ENCODE measurements at places on chromosomes 6 and 20.

DNA sequence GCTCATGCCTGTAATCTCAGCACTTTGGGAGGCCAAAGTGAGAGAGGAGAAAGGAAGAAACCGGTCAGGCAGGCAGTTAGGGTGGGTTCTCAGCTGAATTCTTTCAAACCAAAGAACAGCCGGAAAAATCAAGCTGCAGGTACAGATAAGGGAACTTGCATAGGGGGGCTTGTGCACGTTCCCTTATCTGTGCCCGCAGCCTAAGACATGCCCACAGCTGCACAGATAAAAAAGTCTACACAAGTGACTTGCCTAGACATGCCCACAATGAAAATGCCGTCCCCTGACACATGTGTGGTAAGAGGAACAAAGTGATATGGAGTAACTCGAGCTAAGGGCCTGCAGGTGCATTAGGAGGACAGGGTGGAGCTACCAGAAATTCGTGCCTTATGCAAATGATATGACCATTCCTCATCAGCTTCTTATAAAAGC is 175.8 kb upstream of the SALL4 start:
- DNase-seq: no peak

GRCh38 chr20:23366384-23366783 is 4.4 kb downstream of the GZF1 start:
- DNase-seq: no peak

DNA sequence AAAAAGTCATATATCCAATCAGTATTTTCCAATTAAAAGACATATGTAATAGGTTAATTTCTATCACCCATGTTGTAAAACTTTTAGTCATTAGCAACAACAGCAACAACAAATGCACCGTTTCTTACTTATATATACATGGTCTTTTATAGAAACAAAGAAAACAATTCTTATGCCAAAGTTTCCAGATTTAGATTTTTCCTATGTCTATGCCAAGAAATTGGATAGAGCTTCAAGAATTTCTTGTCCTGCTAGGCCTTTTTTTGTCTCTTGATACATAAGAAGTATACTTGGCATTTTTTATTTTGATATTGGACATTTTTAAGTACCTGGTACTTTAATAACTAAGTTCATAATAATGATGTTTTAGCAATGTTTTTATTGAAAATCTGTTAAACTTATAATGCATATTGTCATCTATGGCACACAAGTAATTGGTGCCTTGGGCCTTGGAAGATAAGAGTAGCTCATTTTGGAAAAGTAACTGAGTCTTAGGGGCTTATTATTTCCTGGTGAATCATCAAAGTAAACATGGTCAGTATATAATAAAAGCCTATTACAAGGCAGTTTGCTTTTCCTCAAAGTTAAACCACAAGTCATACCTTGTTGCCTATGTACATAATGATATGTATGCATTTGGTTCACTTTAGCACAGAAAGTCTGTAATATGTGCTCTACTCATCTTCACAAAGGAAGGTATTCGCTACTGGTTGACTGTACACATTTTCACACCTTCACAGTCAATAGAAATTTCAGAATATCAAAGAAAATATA is 10.1 kb upstream of the FRK start:
- DNase-seq: no peak

GRCh38 chr20:23316626-23317025 is 34.0 kb upstream of the NXT1 start:
- no peak for DNase-seq

DNA sequence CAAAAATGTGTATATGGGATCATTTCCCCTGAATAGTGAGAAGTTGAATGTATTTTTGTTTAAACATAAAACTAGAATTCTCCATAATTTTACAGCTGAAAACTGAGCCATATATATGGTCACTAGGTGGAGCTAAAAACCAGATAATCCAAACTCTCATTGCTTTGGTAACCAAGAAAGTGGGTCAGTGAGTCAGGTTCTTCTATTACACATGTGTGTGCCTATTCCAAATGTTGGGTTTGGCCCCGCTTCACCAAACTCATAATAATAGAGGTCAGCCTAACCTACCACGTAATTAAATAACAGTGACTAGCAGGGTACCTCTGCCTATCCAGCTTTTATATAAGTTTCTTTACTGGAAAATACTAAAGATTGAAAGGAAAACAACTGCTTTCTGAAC is 19.3 kb upstream of the RNGTT start:
- no peak for DNase-seq

DNA sequence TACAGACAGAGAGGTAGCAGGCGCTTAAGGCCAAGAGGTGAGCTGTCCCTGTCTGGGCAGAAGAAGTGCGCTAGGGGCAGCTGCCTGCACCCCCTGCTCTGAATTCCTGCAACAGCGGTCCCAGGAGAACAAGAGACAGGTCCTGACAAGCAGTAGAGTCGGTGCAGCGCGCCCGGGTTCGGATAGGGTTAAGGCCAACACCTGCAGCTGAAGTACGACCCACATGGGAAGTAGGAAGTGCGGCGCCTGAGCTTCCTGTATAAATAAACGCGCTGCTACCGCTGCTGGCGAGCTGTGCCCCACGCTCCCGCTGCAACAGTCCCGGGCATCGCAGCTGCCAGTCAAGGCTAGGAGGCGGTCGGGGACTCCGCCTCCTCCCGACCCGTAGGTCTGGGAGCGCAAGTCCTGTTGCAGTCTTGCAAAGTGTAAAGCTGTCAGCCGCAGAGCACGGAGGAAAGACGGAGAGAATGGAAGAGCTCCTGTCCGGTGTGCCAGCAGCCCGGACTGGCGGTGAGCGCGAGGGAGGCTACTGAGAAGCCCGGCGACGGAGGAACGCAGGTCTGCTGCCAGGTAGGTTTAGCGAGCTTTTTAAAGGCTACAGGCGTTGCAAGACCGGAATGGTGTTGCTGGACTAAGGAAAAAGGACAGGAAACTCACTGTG is at the start of gene RNF144B:
RNF144B (plus strand) TSS at position 290 of the 661 bp plus-strand sequence. CDS start 12,185 bp downstream, outside the sequence.
- DNase-seq: peak; percentile 49

DNA sequence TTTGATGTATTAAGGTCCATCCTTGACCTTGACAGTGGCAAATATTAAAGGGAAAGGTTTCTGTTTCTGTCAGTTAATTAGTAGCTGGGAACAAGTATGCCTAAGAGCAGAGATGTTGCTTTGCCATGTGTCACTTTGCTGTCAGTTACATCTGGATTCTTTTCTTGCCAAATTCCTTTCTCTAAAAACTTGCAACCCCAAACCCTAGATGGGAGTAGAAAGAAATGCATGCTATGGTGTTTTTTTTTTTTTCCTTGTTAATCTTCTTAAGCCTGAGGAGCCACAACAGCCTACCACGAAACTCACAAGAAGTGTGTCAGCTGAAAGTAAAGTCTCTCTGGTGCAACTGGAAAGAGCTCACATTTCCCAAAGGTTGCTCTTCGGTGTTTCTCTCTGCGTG is 18.0 kb upstream of the CLDN20 start:
- DNase-seq: no peak

GRCh38 chr20:1875762-1876161 is 19.4 kb upstream of the SIRPA start:
- no peak for DNase-seq

DNA sequence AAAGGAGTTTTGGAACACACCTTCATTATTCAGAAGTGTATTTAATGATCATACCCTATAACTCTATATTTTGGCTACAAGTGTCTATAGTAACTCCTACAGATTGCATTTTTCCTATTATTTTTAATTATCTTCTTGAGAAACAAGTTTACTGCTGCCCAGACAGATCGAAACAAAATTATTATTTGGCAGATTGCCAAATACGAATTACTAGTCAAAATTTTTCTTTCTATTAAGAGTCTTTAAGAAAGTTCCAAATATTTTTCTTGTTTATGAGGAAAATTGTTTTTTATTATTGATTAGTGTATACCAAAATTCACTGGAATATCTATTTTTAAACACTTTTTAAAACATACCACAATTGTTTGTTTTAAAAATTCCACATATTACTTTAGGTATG is 821.9 kb upstream of the SLC35B3 start:
- DNase-seq: no peak

DNA sequence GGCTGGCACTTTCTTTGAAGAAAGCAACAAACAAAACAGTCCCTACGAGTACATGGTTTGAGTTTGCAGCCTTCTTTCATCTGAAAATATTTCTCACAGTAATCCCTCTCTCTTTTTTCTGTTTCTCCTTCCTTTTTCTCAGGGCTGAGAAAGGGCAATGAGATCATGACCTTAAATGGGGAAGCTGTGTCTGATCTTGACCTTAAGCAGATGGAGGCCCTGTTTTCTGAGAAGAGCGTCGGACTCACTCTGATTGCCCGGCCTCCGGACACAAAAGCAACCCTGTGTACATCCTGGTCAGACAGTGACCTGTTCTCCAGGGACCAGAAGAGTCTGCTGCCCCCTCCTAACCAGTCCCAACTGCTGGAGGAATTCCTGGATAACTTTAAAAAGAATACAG is 80.7 kb upstream of the CLDN20 start:
- DNase-seq: peak; percentile 22

DNA sequence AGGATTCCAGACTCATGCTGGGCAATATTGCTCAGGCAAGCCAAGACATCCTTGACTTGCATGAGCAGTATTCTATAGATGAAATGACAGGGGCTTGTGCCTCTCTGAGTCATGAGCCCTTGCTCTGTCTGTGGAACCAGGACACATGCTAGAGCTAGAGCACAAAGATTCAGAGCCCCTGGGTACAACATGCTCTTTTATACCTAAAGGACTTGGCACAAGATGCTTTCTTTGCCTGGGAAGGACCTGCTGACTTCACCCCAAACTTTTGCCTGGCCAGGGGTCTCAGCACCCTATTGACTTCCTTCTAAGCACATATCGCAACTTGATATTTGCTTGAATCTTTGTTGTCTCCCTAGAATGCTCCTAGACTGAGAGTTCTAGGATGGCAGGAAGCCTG is 27.4 kb downstream of the TGM6 start:
- no peak for DNase-seq

- peak; percentile 71 for DNase-seq
Measured at GRCh38 chr6:81752921-81753710, 635 bp upstream of the TENT5A start.

GRCh38 chr6:135938576-135939207 is 87.2 kb downstream of the PDE7B start:
- no peak for DNase-seq

GRCh38 chr6:113979937-113980336 is 9.0 kb upstream of the HDAC2 start:
- DNase-seq: no peak

DNA sequence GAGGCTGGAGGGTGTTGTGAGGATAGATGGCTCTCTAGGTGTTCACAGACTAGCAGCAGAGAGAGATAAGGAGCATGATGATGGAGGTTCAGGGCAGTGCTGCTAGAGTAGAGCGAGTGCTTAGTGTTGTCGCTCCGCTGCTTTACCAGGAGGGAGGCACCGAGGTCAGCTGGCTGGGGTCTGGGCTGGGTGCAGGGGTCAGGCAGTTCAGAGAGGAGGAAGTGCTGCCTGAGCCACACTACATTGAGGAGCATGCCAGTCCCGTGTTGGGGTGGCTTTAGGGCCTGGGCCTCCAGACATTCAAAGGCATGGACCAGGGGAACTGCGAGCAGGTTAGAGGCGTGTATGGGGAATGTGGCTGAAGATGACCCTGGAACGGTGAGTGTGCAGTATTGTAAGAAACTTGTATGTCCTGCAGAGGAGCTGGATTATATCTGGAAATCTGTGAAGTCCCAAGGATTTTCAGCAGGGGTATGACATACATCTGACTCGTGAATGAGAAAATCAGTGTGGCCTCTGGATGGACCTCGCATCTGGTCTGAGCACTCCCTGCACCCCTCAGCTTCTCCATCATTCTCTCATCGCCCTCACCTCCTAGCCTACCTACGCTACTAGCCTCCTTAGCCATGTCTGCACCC is 66.9 kb downstream of the IGF2R start:
- DNase-seq: no peak

DNA sequence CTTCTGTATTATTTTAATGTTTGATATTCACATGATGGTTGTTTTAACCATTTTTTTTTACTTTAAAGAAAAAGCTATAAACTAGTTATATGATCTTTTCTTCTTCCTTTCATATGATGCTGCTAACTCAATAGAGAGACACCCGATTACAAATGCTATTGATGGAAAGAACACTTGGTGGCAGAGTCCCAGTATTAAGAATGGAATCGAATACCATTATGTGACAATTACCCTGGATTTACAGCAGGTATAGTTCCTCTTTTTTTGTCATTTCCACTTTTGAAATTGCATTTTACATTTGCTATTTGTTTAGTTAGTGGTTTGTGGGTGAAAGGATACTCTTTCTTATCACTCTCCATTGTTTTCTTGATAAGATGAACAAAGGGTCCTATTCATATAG is 176.7 kb downstream of the LAMA2 start:
- no peak for DNase-seq

- no peak for DNase-seq
Measured at GRCh38 chr20:49824206-49824605, 11.6 kb downstream of the SLC9A8 start.

DNA sequence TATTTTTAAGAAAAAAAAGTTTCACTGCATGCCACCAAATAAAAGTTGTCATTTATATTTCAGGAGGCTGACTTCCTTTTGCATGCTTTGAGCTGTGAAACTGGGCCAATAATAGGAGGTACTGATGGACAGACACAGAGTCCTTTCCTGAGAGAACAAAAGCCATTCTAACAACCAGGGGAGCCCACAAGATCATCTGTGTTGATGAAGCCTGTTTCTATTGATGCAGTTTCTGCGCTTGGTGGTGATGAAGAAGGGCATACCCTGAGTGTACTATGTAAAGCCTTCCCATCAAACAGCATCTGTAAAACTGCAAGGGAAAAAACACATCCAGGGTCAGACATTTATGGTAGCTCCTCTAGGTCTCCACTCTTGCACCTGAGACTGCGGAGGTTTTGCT is 34.8 kb downstream of the ABHD12 start:
- no peak for DNase-seq

DNA sequence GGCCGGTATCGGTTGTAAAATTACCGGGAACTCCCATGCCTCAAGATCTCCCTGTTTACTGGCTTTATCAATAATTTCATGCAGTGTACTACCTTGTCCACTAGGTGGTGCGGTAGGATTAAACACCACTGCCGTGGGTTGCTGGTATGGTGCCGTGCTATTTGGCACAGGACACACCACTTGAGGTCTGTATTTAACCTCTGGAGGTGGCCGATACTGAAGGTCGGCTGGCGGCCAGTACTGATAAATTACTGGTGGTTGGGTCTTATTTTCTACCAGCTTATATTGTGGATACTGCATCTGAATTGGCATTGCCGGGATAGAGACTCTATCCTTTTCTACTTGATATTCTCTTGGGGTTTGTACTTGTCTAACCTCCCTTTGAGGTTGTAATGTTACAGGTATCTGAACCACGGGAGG is 14.3 kb upstream of the PTCRA start:
- peak; percentile 74 for DNase-seq
